ENCODE measurements at places on chromosomes 1 and 21. TPM values are rescaled to one million over a fixed set of nuclear protein-coding genes. Genes with fewer than 3 reads are reported as not detected.

Gene LCE6A
- total RNA-seq, result not detected

Gene ACKR1
- total RNA-seq, result not detected

Gene S100A3
- total RNA-seq, result not detected

Gene SMIM11
- 22.8 TPM for total RNA-seq

Gene ALDH4A1
- 4.2 TPM for total RNA-seq
